Adipocyte (in vitro differentiated cells): ENCODE measurements at places on chromosomes 16 and 17.

GRCh38 chr17:58324409-58325288, 3.9 kb downstream of the TSPOAP1 start:
- peak; percentile 43 for DNase-seq

DNA sequence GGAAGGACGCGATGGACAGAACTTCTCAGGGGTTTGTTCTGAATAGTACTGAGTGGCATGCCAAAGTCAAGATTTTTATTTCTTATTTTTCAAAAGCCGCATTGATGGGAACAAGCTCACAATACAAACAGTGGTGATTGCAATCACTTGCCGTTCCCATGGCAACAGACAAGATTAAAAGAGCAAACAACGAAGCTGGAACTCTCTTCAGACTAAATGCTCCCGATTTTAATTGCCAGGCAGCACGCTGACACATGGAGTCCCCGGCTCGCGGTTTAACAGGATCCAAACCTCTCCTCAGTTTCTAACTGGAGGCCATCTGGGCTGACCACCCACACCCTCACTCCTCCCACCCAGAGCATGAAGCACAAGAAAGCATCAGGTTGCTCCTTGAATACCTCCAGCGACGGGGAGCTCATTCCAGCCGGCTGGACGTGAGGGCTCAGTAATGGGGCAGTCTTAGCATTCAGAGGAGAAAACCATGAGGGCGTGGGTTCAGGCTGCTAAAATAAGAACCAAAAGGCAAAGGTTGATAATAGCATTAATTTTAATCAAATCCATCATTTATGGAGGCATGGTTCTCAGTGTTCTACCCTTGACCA, 41.5 kb downstream of the AIPL1 start:
- no peak for DNase-seq

DNA sequence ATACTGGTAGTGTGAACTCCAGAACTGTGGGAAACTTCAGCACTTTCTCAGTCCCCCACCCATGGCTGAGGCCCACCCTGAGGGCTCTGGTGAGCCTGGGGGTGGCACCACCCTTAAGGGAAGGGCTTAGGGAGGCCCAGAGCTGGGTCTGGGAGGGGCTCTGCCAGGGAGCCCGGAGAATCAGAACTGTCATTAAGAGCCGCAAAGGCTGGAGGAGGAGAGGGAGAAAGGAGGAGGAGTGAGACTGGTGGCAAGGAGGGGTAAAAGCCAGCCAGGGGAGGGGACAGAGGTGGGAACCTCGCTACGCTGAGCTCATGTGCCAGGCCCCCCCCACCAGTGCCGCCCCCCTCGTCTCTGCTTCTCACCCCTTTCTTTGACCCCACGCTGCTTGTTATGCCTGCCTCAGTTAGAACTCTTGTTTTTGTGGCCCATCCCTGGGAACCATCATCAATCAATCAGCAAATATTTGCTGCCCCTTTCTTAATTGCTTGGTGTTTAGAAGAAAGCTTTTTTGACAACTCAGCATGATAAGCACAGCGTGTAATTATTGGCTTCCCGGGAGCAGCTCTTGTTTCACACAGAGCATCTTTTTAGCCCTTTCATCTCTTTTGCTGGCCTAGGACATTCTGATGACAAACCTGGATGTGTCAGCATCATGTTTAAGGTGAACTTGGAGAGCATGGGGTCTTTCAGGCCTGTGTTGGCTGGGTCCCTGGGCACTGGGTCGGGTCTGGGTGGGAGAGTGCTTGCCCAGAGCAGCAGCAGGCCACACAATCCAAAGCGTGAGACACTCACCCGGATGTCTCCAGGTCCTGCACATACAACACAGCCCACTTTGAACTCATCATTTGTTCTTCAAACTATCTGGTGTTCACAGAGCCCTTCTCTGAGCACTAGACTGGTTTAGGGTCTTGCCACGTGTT, 77.7 kb downstream of the NETO2 start:
- DNase-seq = no peak

DNA sequence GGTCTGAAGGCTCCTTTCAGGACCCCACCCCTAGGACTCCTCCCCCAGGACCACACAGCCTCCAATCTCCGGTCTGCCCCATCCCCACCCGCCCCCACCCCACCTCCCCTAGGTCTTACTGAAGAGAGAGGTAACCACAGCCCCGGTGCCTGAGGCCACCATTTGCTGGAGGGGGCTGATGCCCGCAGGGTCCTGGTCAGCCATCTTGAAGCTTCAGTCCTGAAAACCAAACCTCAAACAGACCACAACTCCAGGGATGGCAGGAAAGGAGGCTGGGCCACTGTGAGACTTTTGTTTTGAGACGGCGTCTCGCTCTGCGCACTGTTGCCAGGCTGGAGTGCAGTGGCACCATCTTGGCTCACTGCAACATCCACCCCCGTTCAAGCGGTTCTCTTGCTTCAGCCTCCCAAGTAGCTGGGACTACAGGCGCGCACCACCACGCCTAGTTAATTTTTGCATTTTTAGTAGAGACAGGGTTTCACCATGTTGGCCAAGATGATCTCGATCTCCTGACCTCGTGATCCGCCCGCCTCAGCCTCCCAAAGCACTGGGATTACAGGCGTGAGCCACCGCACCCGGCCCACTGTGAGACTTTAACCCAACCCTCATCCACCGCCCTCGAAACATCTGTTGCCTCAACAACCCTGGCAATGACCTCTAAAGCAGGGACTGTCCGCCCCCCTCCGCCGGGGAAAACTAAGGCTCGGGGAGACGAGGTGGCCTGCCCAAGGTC, 1.1 kb downstream of the SLC25A39 start:
- no peak for DNase-seq

DNA sequence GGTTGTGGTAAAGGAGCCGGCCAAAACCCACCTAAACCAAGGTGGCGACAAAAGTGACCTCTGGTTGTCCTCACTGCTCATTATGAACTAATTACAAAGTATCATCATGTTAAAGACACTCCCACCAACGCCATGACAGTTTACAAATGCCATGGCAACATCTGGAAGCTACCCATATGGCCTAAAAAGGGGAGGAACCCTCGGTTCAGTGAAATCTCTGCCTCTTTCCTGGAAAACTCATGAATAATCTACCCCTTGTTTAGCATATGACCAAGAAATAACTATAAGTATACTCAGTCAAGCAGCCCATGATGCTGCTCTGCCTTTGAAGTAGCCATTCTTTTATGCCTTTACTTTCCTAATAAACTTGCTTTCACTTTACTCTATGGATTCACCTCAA, 72.2 kb downstream of the CYLD start:
- no peak for DNase-seq

GRCh38 chr17:65231662-65232335, 94.6 kb downstream of the RGS9 start:
- peak; percentile 89 for DNase-seq

- DNase-seq = peak; percentile 68
Observed at GRCh38 chr16:87392821-87393679, 914 bp downstream of the MAP1LC3B start.

DNA sequence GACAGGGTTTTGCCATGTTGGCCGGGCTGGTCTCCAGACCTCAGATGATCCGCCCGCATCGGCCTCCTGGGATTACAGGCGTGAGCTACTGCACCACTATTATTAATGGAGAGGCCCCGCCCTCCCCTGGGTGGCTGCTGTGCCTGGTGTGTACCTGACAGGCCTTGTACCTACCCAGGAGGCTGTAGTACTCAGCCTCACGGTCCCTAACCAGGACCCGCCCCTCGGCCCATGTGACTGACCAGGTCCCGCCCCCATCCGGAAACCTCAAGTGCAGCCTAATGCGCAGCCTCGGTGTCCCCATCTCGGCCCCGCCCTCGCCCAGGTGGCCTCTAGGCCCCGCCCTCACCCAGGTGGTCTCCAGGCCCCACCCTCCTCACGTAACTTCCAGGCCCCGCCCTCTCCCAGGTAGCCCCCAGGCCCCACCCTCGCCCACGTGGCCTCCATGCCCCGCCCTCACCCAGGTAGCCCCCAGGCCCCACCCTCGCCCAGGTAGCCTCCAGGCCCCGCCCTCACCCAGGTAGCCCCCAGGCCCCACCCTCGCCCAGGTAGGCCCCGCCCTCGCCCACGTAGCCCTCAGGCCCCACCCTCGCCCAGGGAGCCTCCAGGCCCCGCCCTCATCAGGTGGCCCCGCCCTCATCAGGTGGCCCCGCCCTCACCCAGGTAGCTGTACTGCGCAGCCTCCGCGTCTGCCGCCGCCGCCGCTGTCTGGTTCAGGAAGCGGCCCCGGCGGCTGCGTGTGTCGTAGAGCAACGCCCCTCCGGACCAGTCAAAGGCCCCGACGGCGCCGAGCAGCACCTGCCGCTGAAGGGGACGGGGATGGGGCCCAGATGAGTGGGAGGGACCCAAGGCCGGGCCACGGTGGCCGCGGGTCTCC, 31.0 kb downstream of the HASPIN start:
- DNase-seq = no peak

DNA sequence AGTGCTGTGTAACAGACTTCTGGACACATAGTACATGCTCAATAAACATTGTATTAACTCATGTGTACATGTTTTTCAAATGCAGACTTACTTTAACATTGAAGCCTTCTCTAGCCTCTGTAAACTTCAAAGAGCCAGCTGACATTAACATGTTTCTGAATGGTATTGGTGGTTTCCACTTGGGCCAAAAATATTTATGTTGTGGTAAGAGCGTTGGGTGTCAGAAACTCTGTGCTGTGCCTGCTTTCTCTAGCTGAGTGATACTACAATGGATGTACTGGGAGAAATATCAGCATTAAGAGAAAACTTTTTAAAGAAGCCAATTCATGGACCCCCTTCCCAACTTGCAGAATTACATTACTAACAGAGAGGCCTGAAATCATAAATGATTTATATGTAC, 1951.7 kb downstream of the TP53TG3F start:
- DNase-seq = no peak

DNA sequence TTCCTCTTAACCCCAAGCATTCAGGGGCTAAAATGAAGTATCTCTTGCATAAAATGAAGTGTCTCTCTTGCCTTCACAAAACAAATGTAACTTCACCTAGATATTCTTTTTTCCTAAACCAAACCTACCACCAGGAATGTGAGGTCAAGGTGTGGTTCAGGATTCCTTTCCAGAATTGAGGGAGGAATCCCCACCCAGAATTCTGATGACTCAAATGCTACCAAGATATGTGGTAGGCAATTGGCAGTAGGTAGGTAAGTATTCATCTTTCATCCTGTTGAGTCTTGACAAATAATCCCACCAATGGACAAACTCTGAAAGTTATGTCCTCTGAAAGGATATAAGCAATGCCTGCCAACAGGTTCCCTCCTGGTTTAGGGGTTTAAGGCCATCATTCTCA, 26.2 kb downstream of the TRIM16 start:
- DNase-seq = no peak

DNA sequence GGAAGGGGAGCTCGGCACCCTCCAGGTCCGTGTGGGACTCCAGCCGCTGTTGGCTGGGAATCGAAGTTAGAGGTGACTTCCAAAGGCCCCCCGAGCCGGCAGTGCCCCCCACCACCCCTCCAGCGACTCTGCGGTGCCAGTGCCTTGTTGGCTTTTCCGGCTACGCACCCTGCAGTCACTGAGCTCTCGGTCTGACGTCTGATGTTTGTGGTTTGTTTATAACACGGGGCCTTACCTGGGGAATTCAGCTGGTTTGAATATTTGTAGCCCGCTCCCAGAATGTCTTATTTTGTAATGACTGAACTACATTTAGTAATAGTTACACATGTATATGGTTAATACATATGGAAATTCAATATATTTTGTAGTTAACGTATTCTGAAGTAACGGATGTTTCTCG, 7.1 kb upstream of the BAIAP3 start:
- no peak for DNase-seq

GRCh38 chr16:79587897-79588296, 12.6 kb downstream of the MAF start:
- DNase-seq = no peak

- no peak for DNase-seq
Observed at GRCh38 chr17:68317458-68317857, 26.2 kb downstream of the ARSG start.
